ENCODE measurements at places on chromosomes 5 and 9. TPM values are rescaled to one million over a fixed set of nuclear protein-coding genes. Genes with fewer than 3 reads are reported as not detected.

The NMUR2 gene
- total RNA-seq: not detected

The AHRR gene
- total RNA-seq: 2.2 TPM

The ENTREP1 gene
- 8.0 TPM for total RNA-seq

The SGCD gene
- total RNA-seq: 6.3 TPM

The SPAG8 gene
- 2.0 TPM for total RNA-seq

The SPATA31E1 gene
- total RNA-seq: not detected

- DNase-seq: no peak
Observed at GRCh38 chr5:56422076-56422762, 189.1 kb upstream of the ANKRD55 start.

GRCh38 chr9:131728961-131729360 is 10.9 kb downstream of the RAPGEF1 start:
- DNase-seq: no peak

DNA sequence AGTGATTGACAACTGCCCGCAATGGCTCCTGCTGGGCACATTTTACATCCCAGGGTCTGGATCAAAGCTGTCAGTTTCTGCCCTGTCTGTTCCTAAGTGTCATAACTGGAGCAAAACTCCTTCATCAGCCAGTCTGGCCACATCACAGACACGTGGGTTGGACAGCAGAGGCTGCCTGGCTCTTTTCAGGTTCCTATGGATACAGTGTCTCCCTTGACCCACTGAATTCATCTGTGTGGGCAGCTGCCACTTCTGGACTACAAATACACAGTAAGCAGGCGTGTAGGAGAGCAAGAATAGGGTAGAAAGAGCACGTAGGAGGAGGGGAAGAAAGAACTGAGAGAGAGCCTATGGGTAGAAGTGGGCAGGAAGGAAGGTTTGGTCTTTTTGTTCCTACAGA is 238.0 kb downstream of the ENC1 start:
- no peak for DNase-seq

GRCh38 chr9:105964156-105964555 is 269.8 kb downstream of the TMEM38B start:
- no peak for DNase-seq

GRCh38 chr5:141431286-141431685 is 979 bp downstream of the PCDHGA12 start:
- DNase-seq: no peak

- DNase-seq: peak; percentile 91
Observed at GRCh38 chr5:142611154-142611553, 74.7 kb downstream of the FGF1 start.

- DNase-seq: no peak
Observed at GRCh38 chr5:28156981-28157380, 1118.6 kb upstream of the CDH9 start.

DNA sequence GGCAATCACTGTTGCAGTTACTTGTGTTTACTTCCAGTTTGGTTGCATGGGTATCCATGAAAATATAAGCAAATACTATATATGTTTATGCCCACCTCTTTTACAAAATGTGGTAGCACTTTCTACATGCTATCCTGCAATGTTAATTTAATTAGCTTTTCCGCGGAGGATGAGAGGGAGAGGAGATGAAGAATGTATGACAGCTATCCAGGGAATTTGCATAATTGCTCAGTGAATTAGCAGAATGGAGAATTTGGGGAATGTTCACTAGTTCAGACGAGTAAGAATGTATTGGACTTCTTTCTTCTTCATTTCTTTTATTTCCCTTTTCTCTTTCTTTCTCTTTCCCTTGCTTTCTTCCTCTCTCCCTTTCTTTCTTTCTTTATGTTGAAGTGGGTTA is 140.7 kb upstream of the SLC28A3 start:
- no peak for DNase-seq

DNA sequence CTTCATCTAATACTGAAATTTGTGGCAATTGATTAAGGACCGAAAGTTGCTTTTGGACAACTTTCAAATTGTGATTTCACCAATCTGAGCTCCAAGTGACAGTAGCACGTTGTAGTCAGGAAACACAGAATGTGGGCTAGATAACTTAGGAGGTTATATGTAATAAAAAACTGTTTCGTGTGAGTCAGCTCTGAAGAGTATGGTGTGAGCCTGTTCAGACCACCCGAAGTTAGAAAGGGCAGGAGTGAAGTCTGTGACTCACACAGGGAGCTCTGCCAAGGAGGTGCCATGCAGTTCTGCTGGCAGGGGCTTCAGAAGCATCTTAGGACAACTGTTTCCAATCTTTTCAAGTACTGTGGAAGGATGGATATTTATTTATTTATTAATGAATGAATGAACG is 16.4 kb upstream of the ZBTB34 start:
- no peak for DNase-seq

DNA sequence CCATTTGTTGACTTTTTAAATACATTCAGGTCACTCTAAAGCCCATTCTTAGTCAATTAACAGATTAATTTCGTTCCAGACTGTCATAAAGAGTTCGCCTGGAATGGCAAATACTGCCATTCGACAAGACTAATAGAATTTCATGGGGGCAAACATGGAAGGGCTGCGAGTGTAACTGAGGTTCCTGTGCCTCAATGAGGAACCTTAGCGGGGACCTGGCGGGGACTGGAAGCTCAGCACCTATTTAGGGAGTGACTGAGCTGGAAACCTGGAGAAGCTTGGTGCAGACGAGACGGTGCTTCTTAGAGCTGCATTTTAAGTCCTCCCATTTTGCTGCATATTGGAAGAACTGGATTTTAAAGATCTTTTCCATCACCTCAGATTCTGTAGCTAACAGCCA is 3.4 kb downstream of the VCAN start:
- no peak for DNase-seq

GRCh38 chr9:19690128-19690527 is 98.7 kb downstream of the SLC24A2 start:
- no peak for DNase-seq

GRCh38 chr5:51380603-51381207 is 2.5 kb upstream of the ISL1 start:
- DNase-seq: peak; percentile 24

All from omental fat pad (tissue), 4 donors.